Eye (tissue), 1 donor: ENCODE measurements at places on chromosomes 5 and 9.

- DNase-seq: no peak
Measured at GRCh38 chr9:91911657-91912056, 38.4 kb downstream of the ROR2 start.

DNA sequence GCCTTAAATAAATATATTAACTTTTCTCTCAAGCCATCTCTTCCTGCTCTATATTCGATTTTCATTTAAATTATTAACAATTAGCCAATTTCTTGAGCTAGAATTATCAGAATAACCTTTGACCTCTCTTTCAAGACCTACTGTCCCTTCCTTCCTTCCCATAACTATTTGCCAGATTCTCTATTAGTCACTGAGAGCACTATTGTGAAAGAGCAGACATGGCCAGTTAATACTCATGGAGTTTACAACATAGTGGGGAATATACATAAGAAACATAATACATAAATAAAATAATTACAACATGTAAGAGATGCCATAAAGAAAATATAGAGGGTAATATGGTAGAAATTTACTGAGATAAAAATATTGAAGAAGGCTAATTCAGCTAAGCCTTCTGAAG is 72.1 kb upstream of the CHD1 start:
- no peak for DNase-seq

- DNase-seq: peak; percentile 66
Measured at GRCh38 chr9:15306068-15306756, 804 bp downstream of the TTC39B start.

GRCh38 chr9:110502842-110503241 is 76.7 kb downstream of the SVEP1 start:
- DNase-seq: no peak

DNA sequence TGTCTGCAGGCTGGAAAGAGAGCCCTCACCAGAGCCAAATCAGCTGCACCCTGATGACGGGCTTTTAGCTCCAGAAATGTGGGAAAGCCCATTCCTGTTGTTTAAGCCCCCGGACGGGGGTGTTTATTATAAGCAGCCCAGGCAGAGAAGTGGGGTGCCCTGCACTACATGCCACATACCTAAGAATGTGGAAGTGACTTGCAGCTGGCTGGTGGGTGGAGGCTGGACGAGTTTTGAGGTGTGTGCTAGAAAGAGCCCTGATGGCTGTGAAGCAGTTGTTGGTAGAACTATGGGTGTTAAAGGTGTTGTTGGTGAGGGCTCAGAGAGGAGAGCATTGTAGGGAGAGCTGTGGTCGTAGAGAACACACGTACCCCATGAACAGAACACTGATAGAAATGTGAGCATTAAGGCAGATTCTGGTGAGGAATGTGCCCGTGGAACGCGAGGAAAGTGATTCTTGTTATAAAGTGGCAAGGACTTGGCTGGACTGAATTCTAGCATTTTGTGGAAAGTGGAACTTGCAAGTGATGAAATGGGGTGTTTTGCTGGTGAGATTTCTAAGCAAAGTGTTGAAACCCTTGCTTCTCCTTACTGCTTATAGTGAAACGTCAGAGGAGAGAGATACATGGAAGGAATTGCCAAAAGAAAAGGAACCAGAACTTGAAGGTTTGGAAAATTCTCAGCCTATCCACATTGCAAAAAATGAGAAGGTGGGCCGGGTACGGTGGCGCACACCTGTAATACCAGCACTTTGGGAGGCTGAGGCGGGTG is 38.9 kb downstream of the AHRR start:
- no peak for DNase-seq

- DNase-seq: peak; percentile 65
Measured at GRCh38 chr5:171596391-171596878, 177.0 kb downstream of the FGF18 start.

DNA sequence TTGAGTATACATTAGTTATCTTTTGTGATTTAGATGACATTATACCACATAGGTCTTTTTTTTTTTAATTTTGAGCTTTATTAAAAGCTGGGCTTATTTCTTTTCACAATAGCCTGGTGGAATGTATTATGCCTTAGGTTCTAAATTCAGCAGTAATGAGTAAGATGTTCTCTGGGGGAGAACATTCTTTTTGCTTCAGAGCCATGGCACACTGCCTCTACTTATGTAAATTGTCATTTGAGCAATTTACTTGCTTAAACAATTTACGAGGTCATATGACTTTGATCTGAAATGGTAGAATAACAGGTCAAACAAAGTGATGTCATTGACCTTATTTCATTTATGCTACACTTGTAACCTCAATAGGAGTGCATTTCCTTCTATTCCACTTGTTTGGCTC is 154.2 kb downstream of the FOCAD start:
- no peak for DNase-seq

GRCh38 chr9:131395157-131396098 is 1.5 kb downstream of the PRRC2B start:
- DNase-seq: peak; percentile 48

- DNase-seq: no peak
Measured at GRCh38 chr5:34529581-34530331, 126.4 kb upstream of the RAI14 start.

DNA sequence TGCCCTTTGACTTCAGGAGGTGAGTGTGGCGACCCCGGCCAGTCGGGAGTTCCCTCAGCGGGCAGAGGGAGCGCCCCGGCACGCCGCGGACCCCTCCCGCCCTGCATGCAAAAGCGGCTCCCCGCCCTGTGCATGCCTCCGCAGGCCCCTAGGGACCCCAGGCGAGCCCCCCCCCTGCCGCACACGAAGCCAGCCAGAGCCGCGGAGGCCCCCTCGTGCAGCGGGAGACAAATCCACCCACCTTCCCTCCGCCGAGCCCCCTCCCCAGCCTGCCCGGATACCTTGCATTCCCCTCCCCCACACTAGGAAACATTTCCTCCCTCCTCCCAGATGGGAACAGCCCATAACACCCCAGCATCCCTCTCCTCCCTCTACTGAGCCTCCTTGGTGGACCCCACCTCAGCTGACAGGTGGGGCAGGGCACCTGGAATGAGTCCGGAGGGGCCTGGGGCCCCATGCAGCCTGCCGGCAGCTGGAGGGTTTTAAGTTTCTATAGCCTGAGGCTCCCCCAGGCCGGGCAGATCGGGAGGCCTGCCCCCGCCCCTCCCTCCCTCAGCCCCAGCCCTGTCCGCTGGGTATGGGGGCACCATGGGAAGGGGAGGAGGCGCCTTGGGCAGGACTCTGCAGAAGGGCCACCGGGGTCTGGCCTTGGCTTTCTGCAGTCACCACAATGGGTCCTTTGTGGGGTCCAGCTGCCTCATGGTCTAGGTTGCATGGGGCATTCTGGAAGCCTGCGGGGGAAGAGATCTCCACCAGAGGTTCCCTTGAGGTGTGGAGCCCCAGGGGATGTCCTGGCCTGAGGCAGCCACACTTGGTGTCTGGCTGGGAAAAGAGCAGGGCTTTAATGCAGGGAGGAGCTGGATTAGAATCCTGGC is 601 bp downstream of the ERGIC1 start:
- DNase-seq: peak; percentile 81

DNA sequence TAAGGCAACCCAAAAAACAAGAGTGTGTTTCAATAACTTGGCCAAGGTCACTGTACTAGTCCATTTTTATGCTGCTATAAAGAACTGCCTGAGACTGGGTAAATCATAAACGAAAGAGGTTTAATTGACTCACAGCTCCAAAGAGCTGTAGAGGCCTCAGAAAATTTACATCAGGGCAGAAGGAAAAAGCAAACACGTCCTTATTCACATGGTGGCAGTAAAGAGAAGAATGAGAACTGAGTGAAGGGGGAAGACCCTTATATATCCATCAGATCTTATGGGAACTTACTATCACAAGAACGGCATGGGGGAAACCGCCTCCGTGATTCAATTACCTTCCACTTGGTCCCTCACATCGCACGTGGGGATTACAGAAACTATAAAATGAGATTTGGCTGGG is 64.3 kb upstream of the CAMK4 start:
- peak; percentile 4 for DNase-seq

DNA sequence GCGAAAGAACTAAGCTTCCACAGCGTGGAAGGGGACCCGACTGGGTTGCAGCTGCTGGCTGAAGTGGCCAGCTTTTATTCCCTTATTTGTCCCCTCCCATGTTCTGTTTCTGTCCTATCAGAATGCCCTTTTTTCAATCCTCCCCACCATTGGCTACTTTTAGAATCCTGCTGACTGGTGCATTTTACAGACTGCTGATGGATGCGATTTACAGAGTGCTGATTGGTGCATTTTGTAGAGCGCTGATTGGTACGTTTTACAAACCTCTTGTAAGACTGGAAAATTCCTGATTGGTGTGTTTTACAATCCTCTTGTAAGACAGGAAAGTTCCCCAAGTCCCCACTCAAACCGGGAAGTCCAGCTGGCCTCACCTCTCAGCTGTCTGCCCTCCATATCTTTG is 50.7 kb downstream of the KLF9 start:
- no peak for DNase-seq

GRCh38 chr9:117687532-117687931 is 16.7 kb upstream of the TLR4 start:
- no peak for DNase-seq

DNA sequence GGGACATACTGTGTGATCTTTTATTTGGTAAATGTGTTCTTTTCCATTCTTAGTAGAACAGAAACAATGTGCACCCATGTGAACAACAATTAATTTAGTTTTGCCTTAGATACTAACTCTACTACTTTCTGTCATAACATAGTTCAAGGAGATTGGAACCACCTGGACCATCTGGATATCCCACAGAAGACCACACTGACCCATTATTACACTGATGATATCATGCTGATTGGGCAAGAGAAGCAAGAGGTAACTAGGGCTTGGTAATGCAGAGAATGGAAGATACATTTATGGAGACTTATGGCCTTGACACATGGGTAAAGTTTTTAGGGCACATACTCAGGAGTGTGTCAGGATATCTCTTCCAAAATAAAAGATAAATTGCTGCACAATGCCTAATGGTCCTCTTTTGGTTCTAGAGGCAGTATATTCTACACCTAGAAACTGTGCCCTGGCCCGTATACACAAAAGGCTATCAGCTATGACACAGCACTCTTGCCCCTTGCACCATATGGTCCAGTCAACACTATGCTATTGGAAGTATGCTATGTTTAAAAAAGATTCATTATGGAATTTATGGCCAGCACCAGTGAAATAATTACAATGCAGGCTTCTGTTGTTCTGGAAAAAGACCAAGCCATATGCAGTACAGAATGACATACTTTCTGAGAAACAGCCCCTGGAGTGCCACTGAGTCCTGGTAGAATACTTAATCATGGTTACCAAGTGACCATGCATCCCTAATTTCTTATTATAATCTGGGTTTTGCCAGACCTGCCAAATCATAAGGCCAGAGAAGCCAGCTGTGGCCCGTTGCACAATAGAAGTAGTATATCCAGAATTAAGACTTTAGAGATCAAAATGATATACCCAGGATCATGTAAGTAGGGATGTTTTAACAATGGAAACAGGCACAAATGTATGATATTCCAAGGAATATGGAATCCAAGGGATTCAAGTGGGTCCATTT is 41.6 kb upstream of the MROH2B start:
- DNase-seq: no peak

GRCh38 chr5:154271466-154271865 is 80.9 kb downstream of the GALNT10 start:
- no peak for DNase-seq

DNA sequence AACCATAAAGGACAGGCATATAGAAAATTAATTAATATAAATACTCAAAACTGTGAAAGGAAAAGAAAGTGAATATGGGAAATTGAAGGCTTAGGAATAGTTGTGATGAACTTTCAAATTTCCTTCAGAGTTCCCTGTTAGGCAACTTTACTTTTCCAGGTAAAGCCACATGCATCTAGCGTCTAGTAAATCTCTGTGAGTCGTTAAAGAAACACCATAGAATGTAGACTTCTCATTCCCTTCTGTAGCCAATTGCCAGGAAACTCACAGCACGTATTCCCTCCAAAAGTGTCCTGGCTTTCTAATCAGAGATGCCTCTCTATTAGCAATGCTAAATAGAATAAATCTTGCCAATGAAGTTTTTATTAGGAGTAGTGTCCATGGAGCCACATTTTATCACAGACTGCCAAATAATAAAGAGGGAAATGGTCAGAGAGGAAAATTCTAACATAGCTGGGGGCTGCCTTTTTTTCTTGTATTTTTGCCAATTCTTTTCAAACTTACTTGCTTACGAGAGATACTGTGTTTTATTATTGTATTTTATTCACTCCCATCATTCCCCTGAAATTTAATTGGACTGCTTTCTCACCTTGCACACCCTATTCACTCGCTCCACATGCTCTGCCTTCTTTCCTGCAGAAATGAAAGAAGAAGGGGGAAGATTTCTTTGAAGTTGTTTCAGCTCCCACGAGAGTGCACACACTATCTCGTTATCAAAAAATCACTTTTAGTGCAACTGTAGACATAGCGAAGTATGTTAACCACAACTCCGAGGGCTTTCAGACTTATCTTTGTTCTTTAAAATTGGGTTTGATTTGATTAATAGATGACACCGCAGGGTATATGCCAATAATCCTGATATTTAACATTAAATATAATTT is 439.0 kb downstream of the CSNK1G3 start:
- no peak for DNase-seq

DNA sequence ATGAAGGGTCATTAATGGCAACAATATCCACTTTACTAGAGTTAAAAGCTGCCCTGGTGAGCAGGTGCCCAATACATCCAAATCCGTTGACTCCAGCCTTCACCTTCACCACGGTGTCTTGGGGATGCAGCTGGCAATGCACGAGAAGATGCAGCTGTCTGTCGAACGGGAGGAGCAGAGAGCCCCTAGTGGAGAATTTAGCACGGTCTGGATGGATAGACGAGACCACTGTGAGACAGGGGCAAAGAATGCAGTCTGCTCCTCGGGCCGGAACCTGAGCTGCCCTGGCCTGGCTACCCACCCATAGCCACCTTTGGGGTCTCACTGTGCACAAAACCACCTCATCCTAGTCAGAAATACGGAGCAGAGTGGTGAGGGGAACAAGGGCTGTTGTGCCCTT is 35.1 kb downstream of the ADRA1B start:
- DNase-seq: peak; percentile 48

GRCh38 chr5:2370626-2371418 is 380.7 kb downstream of the IRX2 start:
- DNase-seq: no peak

GRCh38 chr5:62386824-62387223 is 16.9 kb downstream of the DIMT1 start:
- no peak for DNase-seq

DNA sequence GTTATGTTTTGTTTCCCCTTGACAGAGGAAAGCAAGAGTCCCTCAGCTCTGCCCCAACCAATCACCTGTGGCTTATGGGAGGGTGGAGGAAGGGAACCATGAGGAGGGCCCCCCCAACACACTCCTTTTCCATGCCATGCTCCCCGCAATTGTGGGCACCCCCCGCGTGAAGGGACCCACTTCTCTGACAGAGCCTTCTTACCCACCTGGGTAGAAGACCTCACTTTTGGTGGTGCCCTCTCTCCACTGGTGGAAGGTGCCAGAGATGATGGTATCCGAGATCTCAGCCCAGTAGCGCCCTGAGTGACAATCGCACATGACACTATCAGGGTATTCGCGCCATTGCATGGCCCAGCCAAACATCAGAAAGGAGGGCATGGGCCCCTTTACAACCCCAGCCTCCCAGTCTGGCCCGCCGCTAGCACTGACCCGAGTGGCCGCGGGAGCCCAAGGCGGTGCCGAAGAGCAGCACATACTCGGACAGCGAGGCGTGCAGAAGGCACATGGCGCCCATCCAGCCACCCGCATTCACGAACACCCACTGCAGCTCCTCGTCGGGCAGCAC is 714 bp downstream of the SIGMAR1 start:
- no peak for DNase-seq

GRCh38 chr9:70551396-70551795 is 136.9 kb upstream of the KLF9 start:
- no peak for DNase-seq

GRCh38 chr5:38758774-38759600 is 86.8 kb upstream of the OSMR start:
- peak; percentile 84 for DNase-seq

- no peak for DNase-seq
Measured at GRCh38 chr9:114852050-114852594, 46.3 kb upstream of the TNFSF15 start.
